Activated CD4-positive, alpha-beta T cell treated with anti-CD3 and anti-CD28 coated beads for 4 hours (primary cell): ENCODE measurements at places on chromosomes 12 and 14.

DNA sequence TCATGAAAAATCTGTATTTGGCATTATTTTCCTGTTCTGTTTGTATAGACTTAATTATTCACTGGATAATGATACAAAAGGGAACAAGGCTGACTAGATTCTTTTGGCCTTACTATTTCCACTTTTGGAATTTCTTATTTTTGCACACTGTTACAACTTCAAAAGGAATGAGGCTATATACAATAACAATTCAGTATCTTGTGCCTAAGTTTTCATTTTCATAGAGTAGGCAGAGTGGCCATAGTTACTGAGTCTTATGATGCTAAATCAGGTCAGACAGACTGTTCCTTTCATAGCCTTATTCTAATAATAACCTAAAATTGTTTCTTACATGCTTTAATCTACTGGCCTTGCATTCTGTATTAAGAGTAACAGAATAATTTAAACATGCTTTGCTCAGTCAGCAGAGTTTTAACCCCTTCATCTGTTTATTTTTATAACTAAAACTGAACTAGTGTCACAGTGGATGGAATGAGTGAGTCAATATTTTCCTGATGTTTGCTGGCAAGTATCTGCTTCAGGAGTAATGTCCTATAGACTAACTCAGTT, 10.5 kb downstream of the TTC8 start:
- no peak for DNase-seq

DNA sequence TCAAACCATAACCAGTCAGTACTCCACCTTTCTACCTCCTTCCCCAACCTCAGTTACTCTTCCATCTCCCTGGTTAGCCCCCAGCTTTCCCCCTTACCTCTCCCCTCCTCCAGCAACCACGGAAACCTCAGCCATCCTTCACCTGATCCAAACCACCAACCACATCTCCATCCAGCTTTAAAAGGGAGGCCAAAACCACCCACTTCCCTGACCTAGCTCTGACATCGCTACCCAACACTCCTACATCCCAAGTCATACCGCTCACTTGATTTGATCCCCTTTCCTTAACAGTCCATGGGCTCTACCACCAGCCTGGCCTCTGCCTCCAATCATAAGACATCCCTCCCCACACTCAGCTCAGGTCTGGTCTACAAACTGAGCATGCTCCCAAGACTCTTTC, 1.5 kb downstream of the RAB35 start:
- no peak for DNase-seq

DNA sequence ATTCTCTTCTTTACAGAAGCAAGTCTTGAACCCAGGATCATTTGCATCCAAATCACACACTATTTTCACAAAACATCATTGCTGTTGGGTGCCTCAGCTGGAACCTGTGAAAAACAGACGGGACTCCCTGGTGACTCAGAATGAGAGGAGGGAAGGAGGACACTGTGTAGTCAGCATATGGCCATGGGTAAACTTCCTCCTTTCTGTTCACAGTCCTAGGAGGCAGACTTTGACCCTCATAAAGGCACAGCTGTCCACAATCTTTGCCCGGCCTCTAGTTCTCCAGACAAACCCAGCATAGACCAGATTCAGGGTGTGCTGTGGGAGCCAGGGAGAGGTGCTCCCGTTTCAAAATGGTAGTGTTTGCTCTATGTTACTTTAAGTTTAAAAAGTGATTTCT, 62.0 kb downstream of the DYRK2 start:
- DNase-seq, result no peak

- DNase-seq, result no peak
These were observed 10.7 kb downstream of the NKX2-1 start for GRCh38 chr14:36509069-36509917.

DNA sequence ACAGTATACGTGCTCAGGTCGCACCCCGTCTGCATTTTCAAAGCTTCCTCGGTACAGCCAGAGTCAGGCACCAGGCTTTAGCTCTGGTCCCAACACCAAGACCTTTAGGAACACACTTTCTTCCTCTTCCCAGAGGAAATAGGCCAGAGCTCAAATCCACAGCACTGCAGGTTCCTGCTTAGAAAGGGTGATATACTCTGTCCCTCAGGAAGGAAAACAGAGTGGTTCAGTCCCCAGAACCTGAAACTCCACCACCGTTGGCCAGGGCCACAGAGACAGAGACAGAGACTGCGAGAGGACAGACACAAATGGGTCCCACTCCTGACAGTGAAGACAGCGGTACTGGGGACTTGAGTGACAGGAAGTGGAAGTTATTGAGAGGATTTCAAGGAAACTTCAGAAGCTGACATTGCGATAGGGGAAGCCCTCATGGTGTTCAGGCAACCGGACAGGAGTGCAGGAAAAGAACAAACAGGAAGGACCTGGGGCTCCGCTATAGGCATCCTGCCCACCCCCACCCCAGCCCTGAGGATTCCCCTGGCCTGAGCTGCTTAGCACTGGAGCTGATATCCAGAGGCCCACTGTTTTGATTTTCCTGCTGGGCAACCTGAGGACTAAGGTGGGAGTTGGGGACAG, 5.5 kb upstream of the KRT8 start:
- no peak for DNase-seq

DNA sequence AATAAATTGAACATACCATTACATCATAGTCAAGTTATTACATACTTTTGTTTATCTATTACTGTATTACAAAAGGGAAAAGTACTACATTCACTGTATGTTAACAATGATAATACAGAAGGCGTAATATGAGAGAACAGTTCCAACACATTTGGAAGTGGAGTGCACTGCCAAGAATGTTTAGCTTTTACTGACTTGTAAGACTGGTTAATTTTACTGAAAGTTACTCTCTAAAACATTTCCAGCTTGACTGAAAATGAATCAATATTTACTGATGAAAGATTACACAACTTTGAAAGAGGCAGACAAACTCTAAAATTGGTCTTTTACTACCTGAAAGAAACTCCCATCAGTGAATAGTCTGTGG, 728.5 kb downstream of the FSCB start:
- no peak for DNase-seq

DNA sequence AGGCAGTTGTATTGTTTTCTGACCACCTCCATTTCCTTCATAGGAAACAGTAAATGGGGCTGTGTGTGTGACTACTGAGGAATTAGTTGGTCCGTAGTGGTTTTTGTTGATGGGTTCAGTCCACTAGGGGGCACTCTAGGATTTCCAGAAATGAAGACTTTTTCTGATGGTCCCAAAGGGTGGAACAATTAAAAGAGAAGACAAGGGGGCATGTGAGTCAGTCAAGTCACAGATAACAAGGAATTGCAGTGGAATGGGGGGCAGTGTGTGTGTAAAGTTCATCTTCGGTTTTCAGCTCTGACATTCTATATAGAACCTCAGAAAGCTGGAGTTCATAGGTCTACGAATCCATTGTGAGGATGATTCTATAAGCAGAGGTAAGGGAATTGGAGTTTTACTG, 186.6 kb upstream of the OR4E1 start:
- no peak for DNase-seq

DNA sequence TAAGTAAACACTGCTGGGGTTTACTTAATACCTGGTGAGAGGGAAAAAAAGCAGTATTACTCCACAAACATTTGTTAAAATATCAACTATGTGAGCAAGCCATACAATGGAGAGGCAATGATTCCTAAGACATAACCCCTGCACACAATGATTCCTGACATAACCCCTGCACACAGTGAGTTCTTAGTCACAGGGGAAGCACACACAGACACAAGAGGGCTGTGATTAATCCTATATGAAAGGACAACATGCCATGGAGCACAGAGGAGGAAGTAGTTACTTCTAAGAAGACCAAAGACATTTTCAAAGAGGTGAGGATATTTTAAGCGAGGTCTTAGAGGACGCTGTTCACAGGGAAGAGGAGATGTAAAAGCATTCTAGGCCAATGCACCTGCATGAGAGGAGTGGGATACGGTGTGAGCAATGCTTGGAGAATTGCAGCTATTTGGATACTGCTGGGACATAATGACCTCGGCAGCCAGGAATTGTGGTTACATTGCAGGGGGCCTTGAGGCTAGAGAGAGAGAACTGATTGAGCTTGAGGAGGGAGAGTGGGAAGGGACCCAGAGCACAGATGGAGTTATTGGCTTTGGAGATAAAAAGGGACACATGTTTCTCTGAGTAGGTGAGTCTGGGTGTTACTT, 211.9 kb downstream of the APAF1 start:
- no peak for DNase-seq

DNA sequence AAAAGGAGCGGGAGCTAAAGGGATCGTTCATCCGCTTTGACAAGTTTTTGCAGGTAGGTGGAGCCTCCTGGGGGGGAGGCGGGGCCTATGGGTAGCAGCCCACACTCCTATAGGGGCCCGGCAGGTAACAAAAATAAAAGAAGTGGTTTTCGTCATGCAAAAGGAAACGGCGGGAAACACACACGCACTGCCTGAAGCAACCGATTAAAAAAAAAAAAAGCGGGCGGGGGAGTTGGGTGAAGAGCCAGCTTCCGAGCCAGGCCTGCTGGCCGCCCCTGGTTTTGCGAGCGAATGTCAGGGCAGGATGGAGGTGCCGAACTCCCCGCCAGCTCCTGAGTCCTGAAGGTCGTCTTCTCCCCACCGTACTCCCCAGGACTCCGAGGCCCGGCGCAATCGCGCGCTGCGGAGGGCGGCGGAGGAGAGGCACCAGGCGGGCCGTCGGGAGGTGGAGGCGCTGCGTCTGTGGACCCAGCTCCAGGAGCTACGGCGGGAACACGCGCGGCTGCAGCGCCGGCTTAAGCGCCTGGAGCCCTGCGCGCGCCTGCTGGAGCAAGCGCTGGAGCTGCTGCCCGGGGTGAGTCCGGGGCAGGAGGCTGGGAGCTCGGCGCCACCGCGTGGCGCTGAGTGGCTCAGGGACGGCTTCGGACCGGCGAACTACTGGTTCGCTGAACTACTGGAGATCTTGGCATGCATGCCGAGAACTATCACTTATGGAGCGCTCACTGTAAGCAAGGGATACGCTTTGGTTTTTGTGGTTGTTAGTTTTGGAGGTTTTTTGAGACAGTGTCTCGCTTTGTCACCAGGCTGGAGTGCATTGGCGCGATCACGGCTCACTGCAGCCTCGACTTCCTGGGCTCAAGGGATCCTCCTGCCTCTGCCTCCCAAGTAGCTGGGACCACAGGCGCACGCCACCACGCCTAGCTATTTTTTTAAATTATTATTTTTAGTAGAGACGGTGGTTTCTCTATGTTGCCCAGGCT, 3.6 kb downstream of the CFAP73 start:
- peak; percentile 60 for DNase-seq

GRCh38 chr14:22118899-22119477, 445.4 kb upstream of the OR4E1 start:
- DNase-seq, result no peak

DNA sequence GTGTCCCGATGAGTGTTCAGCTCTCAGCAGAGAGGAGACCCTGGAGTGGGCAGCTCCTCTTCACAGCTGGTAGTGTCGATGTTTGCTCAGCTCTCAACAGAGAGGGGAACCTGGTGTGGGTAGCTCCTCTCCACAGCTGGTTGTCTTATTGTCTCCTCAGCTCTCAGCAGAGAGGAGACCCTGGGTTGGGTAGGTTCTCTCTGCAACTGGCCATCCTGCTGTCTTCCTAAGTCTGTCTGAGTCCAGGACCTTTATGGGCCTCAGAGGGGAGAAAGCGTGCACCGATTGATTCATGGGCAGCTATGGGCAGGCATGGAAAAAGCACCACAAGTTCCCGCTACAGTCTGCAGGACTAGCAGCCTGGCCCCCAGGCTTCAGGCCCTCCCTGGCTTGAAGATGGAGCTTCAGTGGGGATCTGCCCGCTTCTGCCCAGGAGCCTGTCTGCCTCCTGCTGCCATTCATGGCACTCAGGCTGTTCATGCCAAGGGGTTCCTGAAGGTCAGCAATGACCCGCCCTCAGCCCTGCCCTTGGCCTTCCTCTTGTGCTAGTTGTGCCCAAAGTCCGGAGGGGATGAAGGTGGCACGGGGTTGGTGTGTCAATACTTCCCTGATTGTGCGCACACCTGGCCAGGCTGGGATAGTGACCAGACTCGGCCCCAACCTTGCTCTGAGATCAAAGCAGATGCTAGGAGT, 224.2 kb downstream of the KCNC2 start:
- DNase-seq, result no peak

DNA sequence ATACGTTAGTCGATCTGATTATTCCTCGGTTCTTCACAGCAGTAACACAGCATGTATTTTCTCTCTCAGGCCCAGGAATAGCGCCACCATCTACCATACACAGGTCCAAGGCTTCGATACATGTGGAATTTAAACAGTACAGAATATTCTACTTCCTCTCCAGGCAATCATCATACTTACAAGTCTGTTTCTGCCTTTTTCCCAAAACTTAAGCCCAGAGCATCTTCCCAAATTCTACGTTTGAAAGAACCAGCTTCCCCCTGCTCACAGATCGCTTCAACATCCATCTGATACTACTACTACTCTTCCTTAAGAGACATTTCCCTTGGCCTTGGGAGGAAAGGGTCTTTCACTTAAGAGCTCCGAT, 626 bp downstream of the TXNDC16 start:
- DNase-seq, result no peak

DNA sequence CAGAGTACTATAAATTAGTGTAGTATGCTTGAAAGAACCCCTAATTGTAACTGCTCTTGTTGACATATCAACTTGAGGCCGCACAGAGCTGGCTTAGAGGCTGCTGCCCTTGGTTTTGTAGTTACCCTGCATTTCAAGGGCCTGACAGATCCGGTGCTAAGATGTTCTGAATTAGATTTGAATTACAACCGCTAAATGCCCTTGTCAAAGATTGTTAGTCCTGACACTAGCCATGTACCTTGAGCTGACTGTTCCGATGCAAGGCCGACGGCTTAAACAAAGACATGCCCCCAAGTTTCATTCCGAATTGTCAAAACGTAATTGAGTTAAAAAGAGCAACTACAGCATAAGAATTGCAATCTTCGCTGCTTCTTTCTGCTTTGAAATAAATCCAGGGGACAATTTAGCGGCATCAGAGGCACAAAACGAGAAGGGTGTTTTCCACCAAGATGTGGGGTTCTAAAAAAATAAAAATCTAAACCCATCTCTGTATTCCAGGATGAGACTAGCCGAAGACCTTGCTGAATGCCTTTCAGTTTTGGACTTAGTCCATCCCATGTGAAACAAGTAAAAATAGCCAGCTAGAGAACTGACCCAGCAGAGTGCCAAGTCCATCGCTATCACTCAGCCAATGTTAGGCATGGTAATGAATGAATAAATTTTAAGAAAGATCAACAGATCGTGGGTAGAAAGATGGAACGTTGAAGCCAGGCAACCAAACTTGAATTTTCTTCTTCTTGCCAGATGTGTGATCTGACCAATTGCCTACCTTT, 148.7 kb downstream of the DICER1 start:
- no peak for DNase-seq

DNA sequence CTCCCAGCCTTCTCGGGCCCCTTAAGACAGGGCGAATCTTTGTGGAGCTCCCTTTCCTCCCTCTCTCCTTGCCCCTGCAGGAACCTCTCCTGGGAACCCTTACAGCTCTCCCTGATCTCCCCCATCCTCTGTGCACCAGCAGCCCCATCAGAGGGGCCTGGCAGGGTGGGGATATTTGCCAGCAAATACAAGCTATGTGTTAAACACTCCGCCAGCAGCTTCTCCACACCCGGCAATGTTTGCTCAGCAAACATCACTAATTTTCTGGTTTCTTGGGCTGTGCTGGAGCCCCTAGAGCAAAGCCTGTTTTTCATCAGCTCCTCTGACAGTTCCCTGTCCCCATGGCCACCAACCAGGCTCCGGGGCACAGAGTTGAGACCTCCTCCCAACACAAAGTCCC, 147.5 kb upstream of the LHX5 start:
- DNase-seq, result no peak

- DNase-seq, result no peak
These were observed 842.3 kb downstream of the SLC6A15 start for GRCh38 chr12:84070292-84070691.
